ENCODE measurements at places on chromosomes 4 and X. TPM values are rescaled to one million over a fixed set of nuclear protein-coding genes. Genes with fewer than 3 reads are reported as not detected.

PHEX gene
- total RNA-seq: 2.1 TPM

MAGEA10 gene
- total RNA-seq: not detected

H2AZ1 gene
- 21.0 TPM for total RNA-seq

TLR10 gene
- 0.61 TPM for total RNA-seq

GABRE gene
- 50.5 TPM for total RNA-seq

GRCh38 chr4:120749445-120750151 lies 172.9 kb downstream of the PRDM5 start:
- DNase-seq: no peak

GRCh38 chrX:68416592-68416991 lies 16.7 kb downstream of the OPHN1 start:
- no peak for DNase-seq

- DNase-seq: peak; percentile 90
Measured at GRCh38 chr4:3385711-3386420, 55.9 kb upstream of the HGFAC start.

- no peak for DNase-seq
Measured at GRCh38 chrX:68256990-68257389, 176.3 kb downstream of the OPHN1 start.

DNA sequence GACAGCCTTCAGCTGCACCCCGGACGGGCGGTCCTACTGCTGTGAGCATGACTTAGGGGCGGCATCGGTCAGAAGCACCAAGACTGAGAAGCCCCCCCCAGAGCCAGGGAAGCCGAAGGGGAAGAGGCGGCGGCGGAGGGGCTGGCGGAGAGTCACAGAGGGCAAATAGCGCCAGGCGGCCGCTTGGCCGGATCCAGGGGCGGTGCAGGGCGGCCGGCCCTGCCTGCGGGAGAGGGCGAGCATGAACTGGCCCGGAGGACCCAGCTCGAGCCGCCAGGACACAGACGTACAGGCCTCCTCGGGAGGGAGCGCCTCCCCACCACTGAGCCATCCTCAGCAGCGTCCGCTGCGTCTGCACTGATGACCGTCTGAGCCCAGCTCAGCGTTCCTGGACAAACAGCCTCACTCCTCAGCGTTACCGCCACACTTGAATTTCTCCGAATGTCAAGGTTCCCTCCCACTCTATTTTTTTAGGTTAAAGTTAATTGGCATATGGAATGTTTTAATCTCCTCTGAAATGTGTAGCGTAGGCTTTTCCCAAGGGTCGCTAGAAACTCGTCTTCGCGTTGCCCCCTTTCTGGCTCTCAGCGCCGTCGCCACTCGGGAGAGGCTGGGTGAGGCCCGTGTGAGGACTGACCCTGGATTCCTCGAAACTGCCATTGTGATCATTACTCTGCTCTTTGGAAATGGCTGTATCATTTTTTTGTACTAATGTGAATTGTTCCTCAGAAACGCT lies 29.9 kb downstream of the NELFA start:
- DNase-seq: no peak

DNA sequence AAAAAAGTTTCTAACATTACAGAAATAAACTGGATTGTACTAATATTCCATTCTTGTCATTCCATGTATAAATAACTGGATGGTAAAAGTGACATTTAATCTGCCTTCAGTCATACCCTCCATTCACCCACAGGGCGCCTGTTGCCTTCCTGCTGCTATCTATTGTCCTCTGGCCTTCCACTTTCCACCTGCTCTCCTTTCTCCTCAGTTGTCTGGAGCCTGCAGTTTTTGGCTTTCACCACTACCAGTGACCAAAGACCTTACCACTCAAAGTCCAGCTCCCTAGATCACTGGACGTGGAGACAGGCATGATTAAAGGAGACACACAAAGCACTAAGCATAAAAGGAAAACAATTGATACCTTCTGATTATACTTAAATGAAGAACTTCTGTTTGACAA lies 46.2 kb upstream of the NHS start:
- no peak for DNase-seq

DNA sequence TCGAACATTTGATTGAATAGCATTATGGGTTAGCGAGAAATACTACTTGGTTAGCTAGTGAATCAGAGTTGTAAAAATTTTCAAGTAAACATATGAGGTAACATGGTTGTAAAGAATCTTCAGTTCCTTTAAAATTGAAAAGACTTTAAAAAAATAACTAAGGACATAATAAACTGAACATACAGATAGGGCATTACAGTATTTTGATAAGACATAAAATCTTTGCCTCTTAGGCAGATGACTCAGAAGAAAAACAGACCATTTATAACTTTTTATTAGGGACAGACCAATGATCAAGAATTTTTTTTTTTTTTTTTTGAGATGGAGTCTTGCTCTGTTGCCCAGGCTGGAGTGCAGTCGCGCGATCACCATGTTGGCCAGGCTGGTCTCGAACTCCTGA lies 43.1 kb downstream of the PNMA5 start:
- DNase-seq: no peak

- no peak for DNase-seq
Measured at GRCh38 chr4:132614682-132615081, 534.4 kb upstream of the PCDH10 start.

- DNase-seq: no peak
Measured at GRCh38 chr4:12595986-12596385, 888.2 kb downstream of the RAB28 start.

DNA sequence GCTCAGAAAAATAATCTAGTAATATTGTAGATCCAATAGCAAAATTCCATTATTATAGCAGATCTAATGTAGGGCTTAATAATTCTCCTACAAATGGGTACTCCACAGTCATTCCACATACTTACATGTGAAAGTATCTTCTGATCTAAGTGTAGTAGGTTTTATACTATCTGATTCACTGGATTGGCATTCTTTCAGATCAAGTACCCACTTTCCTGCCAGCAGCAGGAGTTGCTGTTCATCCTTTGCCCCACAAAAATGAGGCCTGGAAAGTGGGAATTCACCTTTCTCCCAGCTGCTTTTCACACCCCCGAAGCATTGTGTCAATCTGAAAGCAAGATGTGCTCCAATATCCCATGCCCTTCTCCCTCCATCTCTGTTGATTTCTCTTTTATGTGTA lies 77.1 kb upstream of the RXFP1 start:
- no peak for DNase-seq

DNA sequence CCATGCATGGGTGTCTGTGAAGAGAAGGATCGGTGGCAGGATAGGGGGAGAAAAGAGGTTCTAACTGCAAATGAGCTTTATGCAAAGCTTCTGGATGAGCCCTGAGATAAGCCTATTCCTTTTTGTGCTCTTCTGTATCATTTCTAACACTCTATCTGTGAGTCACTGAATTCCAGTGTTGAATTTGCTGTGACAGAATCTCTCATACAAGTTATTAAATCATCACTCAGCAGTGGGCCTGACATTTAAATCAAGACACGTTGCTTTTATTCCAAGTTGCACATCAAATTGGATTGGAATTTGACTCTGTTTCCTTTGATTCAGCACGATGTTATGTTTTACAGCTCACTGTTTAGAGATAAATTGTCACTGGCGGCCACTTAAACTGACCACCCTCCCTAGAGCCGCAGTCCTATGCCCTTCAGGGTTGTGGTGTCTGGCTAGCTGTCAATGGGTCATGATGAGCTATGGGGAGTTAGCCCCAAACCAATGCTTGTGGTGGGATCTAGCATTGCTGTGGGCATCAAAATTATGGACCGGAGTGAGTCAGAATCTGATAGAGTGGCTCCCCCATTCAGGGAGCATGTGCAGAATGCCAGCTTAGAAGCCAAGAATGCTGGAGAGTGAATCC lies 42.7 kb downstream of the LHFPL1 start:
- no peak for DNase-seq

DNA sequence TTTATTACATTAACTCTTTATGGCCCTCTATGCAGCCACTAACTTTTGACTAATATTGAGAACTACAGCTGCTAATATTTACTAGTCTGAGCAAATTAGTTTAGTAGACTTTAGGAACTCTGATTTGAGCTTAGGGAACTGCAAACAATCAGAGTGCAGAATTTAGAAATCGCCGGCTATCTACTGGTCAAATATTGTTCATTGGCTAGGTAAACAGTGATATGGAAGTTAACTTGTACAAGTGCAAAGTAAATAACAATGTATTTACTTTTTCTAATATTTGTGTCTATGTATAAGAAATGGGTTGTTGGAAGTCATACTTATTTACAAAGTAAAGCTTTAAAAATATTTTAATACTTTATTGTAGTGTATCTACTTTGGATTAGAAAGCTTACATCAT lies 279.6 kb downstream of the CFAP299 start:
- no peak for DNase-seq

DNA sequence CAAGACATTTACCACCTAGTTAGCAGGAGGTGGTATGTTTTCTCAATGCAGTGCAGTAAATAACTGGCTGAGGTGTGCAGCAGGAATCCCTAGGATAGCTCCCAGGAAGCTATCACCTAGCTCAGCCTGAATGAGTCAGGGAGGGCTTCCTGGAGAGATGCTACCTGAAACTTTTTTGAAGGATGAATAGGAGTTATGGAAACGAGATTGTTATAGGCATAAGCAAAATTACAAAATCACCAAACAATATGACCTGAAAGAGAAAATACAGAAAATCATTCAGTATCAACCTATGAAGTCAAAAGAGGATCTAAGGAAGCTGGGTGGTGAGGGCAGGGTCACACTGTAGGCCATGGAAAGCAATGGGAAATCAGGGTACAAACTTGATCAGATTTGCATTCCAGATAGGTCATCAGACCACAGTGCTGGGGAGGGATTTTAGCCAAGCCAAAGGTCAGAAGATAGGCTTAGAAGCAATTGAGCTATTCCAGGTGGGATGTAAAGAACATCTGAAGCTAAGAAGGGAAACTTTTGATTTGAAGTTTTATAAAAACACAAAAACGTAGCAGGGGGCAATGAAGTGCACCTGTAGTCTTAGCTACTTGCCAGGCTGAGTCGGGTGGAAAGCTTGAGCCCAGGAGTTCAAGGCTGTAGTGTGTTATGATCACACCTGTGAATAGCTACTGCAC lies 11.3 kb downstream of the AREG start:
- DNase-seq: no peak

GRCh38 chr4:92120810-92121498 lies 182.8 kb upstream of the GRID2 start:
- no peak for DNase-seq

DNA sequence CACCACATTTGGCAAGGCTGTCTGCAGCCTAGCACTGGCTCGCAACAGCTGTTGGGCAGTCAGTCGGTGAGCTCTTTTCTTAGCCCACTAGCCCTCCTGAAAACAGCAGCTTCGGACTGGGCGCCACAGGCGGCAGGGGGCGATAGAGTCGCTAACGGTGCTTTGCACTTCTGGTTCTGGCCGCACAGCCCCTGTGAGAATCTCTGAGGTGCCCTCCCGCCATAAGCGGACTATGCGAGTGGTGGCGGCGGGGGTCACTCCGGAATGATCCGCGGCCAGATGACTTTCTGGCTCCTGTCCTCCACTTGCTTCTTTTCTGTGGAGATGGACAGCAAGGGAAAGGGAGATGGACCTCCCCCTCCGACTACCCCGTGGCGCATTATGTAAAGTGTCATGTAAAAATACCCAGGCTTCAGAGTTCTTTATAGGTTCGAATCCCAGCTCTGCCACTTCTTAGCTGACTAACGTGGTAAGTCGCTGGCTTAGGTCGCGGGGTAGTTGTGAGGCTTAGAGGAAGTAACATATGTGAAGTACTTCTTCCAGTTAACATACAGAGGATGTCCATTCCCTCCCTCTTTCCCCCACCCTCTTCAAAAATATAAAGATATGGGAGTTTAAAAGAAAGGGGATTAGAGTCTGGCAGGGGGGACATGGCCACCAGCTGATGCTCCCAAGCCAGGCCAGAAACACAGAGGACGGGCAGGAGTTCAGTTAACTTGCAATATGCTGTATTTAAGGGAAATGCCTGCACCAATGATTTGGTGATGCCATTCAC lies 11.0 kb downstream of the ARHGAP36 start:
- DNase-seq: peak; percentile 53

- no peak for DNase-seq
Measured at GRCh38 chr4:72564184-72564583, 4.8 kb downstream of the ADAMTS3 start.

DNA sequence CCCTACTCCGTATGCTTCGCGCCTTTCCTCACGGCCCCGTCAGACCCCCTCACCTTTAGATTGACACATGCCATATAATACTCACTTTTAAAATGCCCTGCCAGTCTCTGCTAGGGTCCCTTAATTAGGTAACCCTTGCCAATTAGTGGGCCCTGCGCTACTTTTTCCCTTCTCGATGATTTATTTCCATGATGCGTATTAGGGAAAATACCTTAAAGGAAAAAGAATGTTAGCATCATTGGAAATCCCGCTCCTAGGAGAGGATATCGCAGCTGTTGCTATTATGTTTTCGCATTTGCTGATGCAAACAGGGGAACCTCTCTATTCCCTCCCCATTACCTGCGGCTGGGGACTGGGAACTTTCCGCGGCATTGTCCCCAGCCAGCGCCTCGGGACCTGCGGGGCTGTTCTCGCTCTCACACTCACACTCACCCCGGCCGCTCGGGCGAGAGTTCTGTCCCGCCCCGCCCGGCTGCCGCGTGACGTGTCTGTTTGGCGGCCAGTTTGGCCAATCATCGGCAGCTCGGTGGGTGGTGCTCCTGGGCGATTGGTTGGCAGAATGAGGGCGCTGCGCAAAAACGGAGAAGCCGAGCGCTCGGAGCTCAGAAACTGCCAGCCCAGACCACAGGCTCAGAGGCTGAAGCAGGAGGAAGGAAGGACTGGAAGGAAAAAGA lies at the start of gene PCDH10:
Gene PCDH10 (plus strand): TSS at position 605 of the 674 bp plus-strand sequence. CDS start 847 bp downstream, outside the sequence.
- DNase-seq: peak; percentile 95

DNA sequence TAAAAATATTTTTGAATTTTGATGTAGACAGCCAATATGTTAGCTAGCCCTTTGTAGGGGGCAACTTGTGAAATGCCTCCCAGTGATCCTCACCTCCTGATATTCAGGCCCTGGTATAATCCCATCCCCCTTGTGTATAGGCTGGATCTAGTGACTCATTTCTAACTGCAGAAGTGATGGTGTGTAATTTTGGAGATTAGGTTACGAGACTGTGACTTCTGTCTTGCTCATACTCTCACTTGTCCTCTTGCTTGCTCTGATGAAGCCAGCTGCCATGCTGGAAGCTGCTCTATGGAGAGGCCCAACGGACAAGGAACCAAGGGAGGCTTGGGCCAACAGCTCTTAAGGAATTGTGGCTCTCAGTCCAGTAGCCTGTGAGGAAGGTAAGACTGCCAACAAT lies 61.7 kb downstream of the GPR82 start:
- no peak for DNase-seq

- DNase-seq: peak; percentile 71
Measured at GRCh38 chrX:8139716-8140115, 31.4 kb downstream of the VCX2 start.

DNA sequence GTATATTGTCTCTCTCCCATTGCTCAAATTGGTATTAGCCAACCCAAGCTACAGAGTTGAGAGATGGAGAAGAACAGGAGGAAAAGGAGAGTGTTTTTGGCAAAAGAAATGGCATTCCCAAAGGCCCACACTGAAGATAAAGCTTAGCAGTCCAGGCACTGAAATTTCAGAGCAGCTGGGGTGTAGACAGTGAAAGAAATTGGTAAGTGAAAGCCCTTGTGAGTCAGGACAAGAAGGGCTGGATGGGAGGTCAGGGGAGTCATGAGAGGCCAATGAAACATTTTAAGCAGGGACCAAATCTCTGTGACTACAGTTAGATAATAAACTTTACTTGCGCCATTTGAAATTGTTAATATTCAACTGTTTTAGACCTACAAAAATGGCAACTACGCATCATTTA lies 177.7 kb downstream of the ADAMTS3 start:
- DNase-seq: no peak

- no peak for DNase-seq
Measured at GRCh38 chr4:177293208-177294033, 16.3 kb upstream of the NEIL3 start.
